ENCODE measurements at places on chromosomes 7 and 10. TPM values are rescaled to one million over a fixed set of nuclear protein-coding genes. Genes with fewer than 3 reads are reported as not detected.
A peak's percentile ranks its signal among the peaks of the same experiment; 100 is the strongest.

Gene STEAP1B
- total RNA-seq, result not detected

Gene GRID2IP
- total RNA-seq, result 0.67 TPM

Gene PTPRN2
- 5.9 TPM for total RNA-seq

Gene MCM10
- total RNA-seq, result 1.4 TPM

Gene TECTB
- 0.81 TPM for total RNA-seq

Gene CLRN3
- not detected for total RNA-seq

Gene ADIRF
- total RNA-seq, result 103 TPM

DNA sequence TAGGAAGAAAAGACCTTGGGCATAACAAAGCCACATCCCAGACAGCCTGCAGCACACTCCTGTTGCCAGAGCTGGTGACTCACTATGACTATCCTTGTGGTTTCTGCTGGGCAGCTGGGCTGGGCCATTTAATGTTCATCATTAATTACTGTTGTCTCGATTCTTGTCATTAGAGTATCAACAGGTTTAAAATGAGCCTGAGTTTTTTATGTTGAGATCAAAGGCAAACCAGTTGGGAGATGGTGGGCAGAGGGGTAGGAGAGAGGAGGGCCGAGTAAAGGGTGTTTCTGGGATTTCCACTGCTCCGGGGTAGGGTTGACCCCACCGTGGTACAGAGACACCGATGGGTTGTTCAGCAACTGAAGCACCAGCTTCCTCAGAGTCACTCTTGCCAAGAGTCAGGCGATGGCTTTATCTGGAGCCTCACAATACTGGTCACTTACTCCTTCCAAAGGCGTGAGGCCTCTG, 128.7 kb upstream of the LYZL1 start:
- no peak overlapping the region for H3K4me3 ChIP-seq
- no peak overlapping the region for H3K27ac ChIP-seq
- no peak for DNase-seq
- H3K4me1 ChIP-seq, result no peaks in the 10 kb centered on the region

DNA sequence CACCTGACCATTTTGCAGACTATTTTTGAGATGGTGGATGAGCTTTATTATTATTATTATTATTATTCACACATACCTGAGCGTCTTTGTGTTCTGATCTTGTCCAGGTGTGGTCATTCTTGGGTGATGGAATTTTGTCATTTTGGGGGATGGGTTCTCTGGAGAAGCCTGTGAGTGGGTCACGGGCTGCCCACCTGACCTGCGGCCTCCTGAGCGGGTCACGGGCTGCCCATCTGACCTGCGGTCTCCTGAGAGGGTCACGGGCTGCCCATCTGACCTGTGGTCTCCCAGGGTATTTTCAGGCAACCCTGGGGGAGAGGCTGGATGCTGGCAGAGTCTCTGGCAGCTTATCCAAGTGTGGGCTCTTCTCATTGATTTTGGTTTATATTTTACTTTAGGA, 7.3 kb downstream of the SCART1 start:
- H3K27ac ChIP-seq, result no peak overlapping the region
- H3K4me3 ChIP-seq, result no peak overlapping the region
- H3K27me3 ChIP-seq, result no peaks in the 10 kb centered on the region
- H3K36me3 ChIP-seq, result no peaks in the 10 kb centered on the region
- H3K4me1 ChIP-seq, result no peaks in the 10 kb centered on the region

DNA sequence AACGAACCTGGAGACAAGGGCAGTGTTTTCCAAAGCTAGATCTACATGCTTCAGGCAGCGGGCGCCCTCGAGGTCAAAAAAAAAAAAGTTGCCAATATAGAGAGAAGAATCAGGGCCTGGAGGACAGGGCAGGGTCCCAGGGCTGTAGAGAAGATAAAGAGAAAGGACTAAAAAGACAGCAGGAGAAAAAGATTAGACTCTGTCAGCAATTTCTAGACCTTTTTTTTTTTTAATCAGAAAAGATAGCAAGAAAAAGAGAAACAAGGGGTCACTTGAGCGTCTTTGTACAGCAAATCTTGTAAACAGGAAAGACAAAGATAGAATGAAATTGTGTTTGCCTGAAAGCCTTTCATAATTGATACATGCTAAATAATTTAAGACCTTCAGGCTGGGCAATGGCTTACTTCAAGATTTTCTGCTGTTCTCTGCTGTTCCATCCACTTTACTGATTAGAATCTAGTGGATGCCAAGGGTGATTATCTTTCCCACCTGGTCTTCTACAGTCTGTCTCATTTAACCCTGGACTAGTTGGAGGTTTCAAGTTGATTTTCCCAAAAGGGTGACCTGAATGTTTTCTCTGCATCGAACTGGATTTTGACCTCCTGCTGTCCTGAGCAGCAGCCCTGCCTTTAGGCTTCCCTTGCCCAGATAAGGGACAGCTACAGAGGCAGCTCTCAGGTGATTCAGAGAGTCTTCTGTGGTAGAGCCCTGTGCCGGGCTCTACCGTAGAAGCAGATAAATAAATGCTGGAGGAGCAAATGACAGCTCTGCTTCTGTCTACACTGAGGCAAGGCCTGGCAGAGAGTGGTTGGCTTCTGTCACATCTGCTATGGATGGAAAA, 5.1 kb downstream of the LMOD2 start:
- no peaks in the 10 kb centered on the region for H3K36me3 ChIP-seq
- no peak overlapping the region for H3K4me3 ChIP-seq
- no peak for DNase-seq
- H3K27me3 ChIP-seq, result no peaks in the 10 kb centered on the region
- H3K4me1 ChIP-seq, result no peaks in the 10 kb centered on the region

GRCh38 chr10:17144032-17144431, 14.4 kb upstream of the CUBN start:
- no peaks in the 10 kb centered on the region for H3K36me3 ChIP-seq
- no peak for DNase-seq

DNA sequence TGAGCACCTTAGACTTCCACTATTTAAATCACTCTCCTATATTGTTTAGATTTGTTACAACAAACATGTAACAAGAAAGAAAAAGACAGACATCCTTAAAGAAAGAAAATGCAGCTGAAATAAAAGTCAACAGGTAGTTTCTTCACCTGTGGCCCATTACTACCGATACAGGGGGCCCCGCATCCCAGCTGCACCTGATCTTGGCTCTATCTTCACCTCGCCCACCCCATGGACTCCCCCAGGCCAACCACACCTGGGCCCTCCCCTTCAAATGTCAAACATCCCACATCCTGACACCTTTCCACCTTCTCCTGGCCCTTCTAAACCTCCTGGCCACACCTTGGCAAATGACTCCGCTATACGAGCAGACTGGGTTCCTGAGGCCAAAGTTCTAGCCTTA, 7.0 kb downstream of the DDX56 start:
- no peaks in the 10 kb centered on the region for H3K4me1 ChIP-seq

DNA sequence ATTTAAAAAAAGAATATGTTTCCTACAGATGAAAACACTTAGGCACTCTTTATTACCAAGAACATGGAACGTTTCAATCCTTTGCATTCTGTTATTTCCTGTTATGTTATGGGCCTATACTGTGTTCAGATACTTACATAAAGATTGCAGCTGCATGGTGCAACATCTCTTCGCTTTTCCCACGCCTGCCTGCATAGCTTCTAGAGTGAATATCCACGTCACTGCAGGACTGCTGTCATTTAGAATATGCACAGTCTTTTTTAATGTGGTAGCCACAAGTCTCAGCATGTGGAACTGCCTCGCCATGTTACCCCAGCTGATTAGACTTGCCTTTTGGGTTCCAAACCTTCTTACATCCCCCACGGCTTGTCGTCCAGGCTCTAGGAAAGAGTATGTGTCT, 69.6 kb upstream of the GATA3 start:
- no peak overlapping the region for H3K27ac ChIP-seq
- H3K4me3 ChIP-seq, result no peak overlapping the region
- DNase-seq, result no peak

- H3K27me3 ChIP-seq, result no peaks in the 10 kb centered on the region
- no peak overlapping the region for H3K27ac ChIP-seq
- peaks cover 56% of the 10 kb centered on the region for H3K4me1 ChIP-seq
- no peak overlapping the region for H3K4me3 ChIP-seq
- DNase-seq, result no peak
These were observed 23.8 kb upstream of the AKR1C1 start for GRCh38 chr10:4939224-4940072.

GRCh38 chr7:96314402-96315124, 7.3 kb downstream of the SLC25A13 start:
- H3K27me3 ChIP-seq, result no peaks in the 10 kb centered on the region
- H3K27ac ChIP-seq, result no peak overlapping the region
- no peak for DNase-seq
- no peak overlapping the region for H3K4me3 ChIP-seq
- no peaks in the 10 kb centered on the region for H3K36me3 ChIP-seq

- no peaks in the 10 kb centered on the region for H3K27me3 ChIP-seq
- H3K4me1 ChIP-seq, result peaks cover 8% of the 10 kb centered on the region
- H3K36me3 ChIP-seq, result no peaks in the 10 kb centered on the region
- no peak overlapping the region for H3K27ac ChIP-seq
- DNase-seq, result no peak
These were observed 41.4 kb downstream of the MYO1G start for GRCh38 chr7:44937426-44937825.

GRCh38 chr7:43729924-43730248, 563 bp upstream of the COA1 start:
- H3K27ac ChIP-seq, result peak overlapping the region; percentile 60
- peaks cover 10% of the 10 kb centered on the region for H3K4me1 ChIP-seq
- H3K36me3 ChIP-seq, result no peaks in the 10 kb centered on the region
- DNase-seq, result no peak

- no peak overlapping the region for H3K27ac ChIP-seq
- no peak for DNase-seq
- no peaks in the 10 kb centered on the region for H3K4me1 ChIP-seq
- H3K4me3 ChIP-seq, result no peak overlapping the region
- no peaks in the 10 kb centered on the region for H3K36me3 ChIP-seq
- H3K27me3 ChIP-seq, result no peaks in the 10 kb centered on the region
These were observed 102.3 kb downstream of the EPC1 start for GRCh38 chr10:32244421-32245207.

DNA sequence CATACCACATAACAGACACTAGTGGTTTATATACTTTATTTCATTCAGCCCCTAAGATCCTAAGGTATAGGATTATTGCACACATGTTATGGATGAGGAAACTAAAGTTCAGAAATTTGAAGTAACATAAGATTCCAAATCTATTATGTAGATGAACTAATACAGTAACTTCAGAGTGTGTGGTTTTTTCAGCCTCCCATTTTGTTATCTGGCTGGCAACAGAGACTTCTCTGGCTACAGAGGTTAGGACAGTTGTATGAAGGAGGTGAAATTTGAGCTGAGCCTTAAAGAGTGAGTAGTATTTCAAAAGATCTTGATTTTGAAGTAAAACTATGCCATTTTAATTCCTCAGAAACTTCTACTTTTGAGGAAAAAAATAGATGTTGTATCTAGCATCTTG, 125.4 kb downstream of the MAPK8 start:
- H3K4me3 ChIP-seq, result no peak overlapping the region
- H3K36me3 ChIP-seq, result no peaks in the 10 kb centered on the region
- DNase-seq, result no peak
- H3K27me3 ChIP-seq, result no peaks in the 10 kb centered on the region

Measured in thyroid gland (tissue), 4 donors.